Mesothelial cell of epicardium (in vitro differentiated cells): ENCODE measurements at places on chromosomes 6 and 20.

- peaks cover 1% of the 10 kb centered on the region for H3K4me1 ChIP-seq
- DNase-seq = no peak
- no peaks in the 10 kb centered on the region for H3K27me3 ChIP-seq
Observed at GRCh38 chr6:61833176-61833755, 452.8 kb downstream of the KHDRBS2 start.

DNA sequence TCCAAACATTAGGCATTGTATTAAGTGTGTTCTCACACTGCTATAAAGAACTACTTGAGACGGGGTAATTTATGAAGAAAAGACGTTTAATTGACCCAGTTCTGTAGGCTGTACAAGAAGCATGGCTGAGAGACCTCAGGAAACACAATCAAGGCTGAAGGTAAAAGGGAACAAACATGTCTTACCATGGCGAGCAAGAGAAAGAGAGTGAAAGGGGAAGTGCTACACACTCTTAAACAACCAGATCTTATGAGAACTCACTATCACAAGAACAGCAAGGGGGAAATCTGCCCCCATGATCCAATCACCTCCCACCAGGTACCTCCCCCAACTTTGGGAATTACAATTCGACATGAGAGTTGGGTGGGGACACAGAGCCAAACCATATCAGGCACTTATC, 86.6 kb upstream of the TOP1 start:
- H3K27ac ChIP-seq = no peak overlapping the region
- no peak overlapping the region for H3K4me3 ChIP-seq
- no peaks in the 10 kb centered on the region for H3K36me3 ChIP-seq
- peaks cover 11% of the 10 kb centered on the region for H3K4me1 ChIP-seq
- no peak for DNase-seq
- H3K27me3 ChIP-seq = peaks cover 8% of the 10 kb centered on the region

- H3K27me3 ChIP-seq = no peaks in the 10 kb centered on the region
- peaks cover 10% of the 10 kb centered on the region for H3K4me1 ChIP-seq
- no peak for DNase-seq
- peaks cover 21% of the 10 kb centered on the region for H3K36me3 ChIP-seq
- no peak overlapping the region for H3K4me3 ChIP-seq
- H3K27ac ChIP-seq = no peak overlapping the region
Observed at GRCh38 chr6:144170044-144170443, 19.7 kb downstream of the STX11 start.

DNA sequence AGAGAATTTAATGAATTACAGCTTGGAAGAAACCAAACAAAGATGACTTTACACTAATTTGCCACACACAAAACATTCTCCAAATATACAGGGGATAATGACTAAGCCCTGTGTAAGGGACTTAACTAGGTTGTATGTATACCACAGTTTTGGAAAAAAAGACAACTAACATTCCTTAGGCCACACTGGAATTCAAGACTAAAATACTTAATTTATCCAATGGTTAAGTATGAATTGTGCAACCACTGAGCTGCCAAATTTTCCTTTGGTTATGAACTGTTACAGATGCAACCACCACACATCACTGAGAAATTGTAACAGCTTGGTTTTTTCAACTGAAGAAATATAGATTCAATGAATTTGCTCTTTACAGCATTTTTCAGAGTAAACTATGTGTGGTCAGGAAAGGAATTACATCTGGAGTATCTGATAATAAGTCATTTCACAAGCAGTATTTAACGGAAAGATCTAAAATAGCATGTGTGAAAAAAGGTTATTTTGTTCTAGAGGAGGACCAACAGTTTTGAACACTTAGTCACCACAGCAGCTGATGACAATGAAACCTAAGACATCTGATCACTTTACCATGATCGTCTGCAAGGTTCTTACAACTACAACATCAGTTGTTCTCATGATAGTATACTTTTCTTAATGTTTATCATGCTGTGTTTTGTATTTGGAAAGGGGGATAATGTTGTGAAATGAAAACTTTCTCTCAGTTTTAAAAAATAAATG, 318.8 kb downstream of the BCKDHB start:
- no peak overlapping the region for H3K4me3 ChIP-seq
- H3K27ac ChIP-seq = no peak overlapping the region
- H3K36me3 ChIP-seq = peaks cover 24% of the 10 kb centered on the region
- DNase-seq = no peak
